ENCODE measurements at places on chromosomes 2 and 18.

- DNase-seq, result no peak
These were observed 98.1 kb downstream of the PARD3B start for GRCh38 chr2:204643326-204643725.

DNA sequence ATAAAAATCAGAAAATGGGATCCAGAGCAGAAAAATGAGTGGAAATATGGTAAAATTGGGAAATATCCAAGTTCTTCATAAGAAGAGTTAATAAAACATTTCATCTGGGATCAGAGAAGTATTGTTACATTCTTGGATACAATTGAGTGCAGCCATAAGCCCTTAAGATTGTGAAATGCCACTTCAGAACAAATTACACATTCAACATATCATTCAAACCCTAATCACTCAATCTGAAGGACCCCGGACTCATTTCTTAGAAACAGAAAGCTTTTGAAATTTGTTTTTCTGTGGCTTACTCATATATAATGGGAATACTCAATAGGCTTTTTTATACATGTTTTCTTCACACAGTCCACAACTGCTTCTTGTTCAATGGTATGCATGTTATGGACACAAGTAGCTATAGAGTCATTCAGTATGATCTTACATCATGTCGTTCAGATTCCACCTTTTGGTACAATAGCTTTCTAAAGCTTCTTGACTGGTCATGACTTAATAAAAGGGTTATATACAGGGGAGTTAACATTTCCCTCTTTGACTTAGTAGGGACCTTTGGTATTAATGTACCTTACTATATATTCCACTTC lies 39.9 kb downstream of the SCN7A start:
- no peak for DNase-seq

- no peak for DNase-seq
These were observed 60.8 kb downstream of the KIAA1328 start for GRCh38 chr18:36889742-36890141.

GRCh38 chr2:234395891-234396420 lies 100.9 kb downstream of the ARL4C start:
- no peak for DNase-seq

DNA sequence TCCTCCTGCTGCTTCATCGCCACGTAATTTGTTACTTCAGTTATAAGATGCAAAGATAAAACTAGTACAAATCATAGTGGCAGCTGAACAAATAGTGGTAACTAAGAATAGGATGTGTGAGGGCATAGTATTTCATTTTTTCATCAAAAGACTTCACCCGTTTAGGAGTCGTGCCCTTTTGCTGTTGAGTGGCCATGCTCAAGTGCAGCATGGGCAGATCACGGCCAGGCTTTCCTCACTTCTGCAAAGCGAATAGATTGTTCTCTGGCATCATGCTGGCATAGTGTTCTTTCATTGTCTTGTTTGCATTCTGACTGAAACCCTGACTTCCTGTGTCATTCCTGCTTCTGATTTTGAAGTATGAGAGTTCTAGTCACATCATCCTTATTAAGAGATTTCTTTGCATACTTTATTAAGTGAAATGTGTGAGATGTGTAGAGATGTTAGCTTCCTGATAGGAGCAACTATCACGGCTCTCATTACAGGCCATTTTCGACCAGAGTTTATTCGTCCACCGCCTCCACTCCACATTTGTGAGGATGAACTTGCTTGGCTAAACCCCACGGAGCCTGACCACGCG lies 11.8 kb downstream of the CNOT11 start:
- no peak for DNase-seq

DNA sequence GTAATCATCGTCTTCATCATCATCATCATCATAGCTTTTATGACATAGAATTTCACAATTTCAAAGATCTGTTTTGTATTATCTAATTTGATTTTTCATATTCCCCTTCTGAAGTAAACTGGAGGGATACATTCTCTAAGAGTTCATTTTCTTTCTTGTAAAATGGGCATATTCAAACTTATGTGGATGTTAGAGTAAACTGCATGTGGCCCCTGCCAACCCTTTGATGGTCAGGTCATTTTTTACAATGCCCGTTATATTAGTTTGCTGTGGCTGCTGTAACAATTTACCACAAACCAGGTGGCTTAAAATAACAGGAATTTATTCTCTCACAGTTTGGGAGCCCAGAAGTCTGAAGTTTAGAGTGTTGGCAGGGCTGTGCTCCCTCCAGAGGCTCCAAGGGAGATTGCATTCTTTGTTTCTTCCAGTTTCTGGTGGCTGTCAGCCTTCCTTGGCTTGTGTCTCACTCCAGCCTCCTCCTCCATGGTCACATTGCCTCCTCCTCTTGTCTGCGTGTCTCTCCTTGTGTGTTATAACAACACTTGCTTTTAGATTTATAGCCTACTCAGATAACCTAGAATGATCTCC lies 127.5 kb upstream of the MMADHC start:
- DNase-seq, result no peak

DNA sequence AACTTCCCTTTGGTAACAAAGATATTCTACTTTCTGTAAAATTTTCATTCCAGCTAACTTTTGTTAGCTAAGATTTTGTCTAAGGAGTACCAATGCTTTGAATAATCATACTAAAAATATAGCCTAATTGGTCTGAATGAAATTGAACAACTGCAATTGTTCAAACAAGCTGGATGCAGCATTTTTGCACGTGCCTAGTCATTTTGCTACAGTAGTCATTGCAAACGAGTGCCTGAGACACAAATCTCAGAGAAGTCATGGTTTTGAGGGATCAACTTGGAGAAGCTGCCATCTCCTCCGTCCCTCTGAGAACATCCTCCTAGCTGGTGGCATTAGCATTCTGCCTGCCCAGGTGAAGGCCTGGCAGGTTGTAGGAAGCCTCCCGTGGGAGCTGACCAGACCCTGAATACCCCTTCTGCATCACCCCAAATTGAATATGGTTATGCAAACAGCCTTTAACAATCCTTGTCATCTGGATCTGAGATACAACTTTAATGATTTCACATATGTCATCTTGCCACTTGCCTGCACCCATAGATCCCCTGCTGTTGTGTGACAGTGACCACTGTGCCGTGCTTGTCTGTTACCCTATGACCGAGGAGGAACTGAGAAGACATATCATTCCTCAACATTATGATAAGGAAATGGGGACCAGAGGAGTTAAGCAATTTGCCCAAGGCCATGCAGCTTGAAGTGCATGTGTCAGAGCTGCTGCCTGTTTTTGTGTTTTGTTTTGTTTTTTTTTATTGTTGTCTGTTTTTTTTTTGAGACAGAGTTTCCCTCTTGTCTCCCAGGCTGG lies 29.1 kb upstream of the MGAT4A start:
- DNase-seq, result no peak

GRCh38 chr18:58887613-58887963 lies 22.9 kb downstream of the ZNF532 start:
- no peak for DNase-seq

All from stimulated activated CD8-positive, alpha-beta memory T cell treated with anti-CD3 and anti-CD28 coated beads, Interleukin-7, amount 100 ng/mL, for 1 hour (primary cell).